ENCODE measurements at places on chromosomes 3 and 15.

DNA sequence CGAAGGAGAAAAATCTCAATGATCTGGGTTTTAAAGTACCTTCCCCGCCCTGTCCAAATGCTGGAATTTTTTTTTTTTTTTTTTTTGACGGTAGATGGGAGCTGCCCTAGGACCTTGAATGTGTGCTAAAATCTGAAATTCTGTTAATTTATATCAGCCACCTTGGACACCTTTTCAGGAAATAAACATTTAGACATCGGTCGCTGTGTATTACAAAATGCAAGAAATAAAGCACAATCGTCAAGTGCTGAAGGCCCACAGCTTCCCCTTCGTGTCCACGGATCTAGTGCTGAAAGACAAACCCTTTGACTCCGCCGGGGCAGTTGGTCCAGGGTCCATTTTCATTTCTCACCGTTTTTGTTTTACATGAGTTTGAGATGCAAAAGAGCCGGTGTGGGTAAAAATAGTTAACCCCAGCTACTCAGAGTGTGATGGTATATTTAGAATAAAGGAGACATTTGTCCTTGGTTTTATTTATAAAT is 90.2 kb upstream of the CHD2 start:
- no peak for DNase-seq

DNA sequence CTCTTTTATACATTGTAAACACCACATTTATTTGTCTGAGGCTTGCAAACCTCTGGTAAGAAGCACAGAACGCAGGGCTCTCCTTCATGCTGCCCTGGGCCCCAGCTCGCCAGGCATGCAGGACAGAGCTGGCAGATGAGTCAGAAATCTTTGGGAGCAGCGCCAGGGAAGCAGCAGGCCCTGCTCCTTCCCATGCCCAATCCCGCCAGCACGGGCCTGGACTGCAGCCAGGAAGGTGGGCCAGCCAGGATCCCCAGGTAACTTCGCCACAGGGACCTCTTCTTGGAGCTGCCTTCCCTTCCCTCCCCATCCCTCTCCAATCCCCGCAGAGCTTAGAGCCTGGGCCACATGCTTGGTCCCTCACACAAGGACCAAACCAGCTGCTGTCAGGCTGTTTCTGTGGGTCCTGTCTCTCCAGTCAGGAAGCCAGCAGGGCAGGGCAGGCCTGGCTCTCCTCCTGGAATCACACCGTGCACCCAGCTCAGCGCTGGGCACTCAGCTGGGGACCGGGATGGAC is 8.8 kb downstream of the STOML1 start:
- no peak for DNase-seq

- DNase-seq, result no peak
Measured at GRCh38 chr3:138497851-138498250, 63.4 kb downstream of the ESYT3 start.

DNA sequence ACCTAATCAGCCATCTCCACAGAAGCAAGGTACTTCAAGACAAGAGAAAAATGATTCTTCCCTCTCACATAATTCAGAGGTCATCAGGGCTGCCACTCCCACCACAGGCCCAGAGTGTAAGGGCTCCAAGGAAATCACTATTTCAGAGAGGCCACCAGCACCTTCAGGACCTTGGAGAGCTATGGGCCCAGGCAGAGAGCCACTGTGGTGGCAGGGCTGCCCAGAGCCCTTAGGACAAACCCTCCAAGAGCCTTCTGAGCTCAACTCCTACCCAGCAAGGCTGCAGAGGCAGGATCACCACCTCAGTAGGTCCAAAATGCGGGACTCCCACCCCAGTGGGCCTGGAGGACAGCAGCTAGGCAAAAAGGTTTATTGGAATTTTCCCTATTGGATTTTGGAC is 17.9 kb upstream of the FAN1 start:
- DNase-seq, result no peak

DNA sequence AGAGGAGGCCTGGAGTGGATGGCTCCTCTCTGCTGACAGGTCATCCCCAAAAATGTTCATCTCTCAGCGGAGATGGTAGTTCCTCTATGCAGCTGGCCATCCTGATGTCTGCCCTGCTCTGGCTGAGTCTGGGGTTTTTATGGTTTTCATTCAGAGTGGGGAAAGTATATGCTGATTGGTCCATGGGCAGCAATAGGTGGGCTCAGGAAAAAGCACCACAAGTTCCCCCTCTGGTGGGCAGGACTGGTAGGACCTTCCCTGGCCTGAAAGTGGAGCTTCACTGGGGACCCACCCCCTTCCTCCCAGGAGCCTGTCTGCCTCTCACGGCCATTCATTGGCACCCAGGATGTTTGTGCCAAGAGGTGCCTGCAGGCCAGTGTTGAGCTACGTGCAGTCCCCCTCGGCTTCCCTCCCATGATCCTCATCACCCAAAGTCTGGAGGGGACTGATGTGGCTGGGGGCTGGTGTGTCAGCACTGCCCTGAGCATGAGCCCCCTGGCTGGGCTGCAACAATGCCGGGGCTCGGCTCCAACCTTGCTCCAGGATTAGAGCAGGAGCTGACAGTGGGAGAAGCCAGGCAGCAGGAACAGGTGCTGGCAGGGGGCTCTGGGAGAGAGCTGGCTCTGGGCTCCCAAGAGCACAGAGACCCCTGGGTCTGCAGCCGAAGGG is 13.1 kb upstream of the BLOC1S6 start:
- DNase-seq, result peak; percentile 55

GRCh38 chr15:76376816-76377215 is 40.2 kb downstream of the ISL2 start:
- DNase-seq, result no peak

DNA sequence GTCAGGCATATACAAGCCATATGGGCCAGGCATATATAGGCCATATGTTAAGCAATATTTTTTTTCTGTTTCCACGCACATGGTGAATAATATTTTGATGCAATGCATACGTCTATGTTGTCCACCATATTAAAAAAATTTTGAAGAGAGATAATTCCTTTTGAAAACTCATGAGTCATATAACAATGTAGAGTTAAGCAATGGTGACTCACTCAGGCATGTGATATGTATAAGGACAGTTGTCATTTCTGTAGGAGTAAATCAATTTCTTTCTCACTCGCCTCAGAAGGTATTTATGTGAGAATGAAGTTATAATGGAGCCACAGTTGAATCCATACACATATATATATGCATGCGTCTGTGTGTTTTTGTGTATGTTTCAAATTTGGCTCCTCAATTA is 272.6 kb downstream of the EPHA3 start:
- DNase-seq, result no peak

DNA sequence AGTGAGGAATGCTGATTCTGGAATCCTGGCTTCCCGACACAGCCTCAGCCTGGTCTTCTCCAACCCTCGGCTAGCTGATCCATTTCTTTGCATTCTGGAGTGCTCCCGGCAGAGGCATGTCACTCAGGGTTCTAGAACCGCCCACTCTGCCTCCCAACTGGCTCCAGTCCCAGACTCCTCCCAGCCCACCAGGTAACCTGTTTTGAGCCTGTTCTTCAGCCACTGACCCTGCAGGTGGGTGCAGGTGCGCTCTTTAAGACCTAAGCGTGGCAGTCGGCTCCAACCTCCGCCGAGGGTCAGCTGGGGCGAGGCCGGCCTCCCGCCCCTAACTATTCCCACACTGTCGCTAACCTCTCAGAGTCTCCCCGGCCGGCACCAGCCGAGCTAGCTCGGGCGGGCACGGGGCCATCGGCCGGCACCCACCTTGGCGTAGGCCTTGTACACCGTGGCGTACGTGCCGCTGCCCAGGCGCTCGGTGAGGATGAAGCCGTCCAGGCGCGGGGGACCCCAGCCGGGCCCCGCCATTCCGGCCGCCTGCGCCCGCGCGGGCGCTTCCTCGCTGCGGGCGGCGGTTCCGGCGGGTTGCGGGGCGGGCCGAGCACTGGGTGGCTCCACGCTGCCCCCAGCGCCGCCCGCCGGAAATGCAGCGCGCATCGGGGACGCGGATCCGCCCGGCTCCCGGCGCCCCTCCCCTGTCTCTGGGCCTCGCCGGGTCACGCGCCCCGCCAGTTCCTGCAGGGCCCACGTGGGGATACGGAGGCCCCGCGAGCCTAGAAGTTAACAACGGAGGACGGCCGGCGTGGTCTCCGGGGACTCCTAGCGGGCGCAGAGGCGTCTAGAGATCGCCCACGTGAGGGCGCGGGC is at the start of gene ULK3:
ULK3 (minus strand) TSS at position 576 of the 864 bp plus-strand sequence; CDS start at position 525, 51 bp downstream.
- peak; percentile 97 for DNase-seq

DNA sequence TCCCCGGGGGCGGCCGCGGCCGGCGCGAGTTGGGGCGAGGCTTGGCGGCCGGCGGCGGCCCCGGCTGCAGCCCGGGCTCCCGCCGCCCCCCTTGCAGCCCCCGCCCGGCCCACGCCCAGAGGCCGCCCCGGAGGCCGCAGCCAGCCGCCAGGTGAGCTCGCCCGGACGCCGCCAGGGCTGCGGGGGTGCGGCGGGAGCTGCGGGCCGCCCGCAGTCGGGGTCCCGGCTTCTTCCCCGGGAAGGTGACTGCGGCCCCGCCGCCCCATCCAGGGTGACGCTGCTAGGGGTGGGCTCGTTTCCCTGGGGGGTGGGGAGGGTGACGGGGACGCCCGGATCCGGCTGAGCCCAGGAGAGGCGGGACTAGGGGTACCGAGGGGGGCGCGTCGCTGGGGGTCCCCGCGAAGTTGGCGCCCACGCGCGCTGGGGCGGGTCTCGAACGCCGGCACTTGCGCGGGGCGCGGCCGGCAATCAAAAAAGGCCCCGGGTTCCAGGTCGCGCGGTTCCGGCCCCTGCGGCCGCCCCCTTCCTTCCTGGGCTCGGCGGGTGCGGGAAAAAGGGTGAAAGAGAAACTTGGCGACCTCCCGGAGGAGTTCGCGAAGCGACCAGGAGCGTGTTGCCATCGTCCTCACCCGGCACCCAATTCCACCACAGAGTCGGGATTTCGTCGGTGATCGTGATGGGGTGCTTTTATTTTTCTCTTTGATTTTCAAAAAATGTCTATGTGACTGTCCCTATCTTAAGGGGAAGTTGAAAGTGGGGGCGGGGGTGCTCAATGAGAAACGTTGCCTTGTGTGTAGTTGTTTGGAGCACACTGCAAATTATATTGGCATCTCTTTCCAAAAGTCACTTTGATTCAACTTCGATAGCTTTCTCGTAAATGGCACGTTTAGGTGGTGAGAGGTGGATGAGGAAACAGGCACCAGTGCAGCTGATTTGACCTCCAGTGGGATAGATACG is 619 bp downstream of the ATXN7 start:
- DNase-seq, result peak; percentile 78

DNA sequence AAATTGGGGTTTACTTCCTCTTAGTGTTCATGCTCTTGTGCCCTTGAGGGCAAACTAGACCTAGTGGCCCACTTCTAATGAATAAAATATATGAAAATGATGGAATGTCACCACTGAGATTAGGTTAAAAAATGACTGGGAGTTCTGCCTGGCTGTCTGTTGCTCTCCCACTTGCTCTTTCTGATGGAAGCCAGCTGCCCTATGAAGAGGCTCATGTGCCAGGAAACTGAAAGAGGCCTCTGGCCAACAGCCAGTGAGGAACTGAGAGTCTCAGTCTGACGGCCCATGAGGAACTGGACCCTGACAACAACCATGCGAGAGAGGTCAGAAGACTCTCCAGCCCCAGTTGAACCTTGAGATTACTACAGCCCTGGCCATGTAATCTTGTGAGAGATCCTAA is 107.1 kb upstream of the FHIT start:
- DNase-seq, result no peak

DNA sequence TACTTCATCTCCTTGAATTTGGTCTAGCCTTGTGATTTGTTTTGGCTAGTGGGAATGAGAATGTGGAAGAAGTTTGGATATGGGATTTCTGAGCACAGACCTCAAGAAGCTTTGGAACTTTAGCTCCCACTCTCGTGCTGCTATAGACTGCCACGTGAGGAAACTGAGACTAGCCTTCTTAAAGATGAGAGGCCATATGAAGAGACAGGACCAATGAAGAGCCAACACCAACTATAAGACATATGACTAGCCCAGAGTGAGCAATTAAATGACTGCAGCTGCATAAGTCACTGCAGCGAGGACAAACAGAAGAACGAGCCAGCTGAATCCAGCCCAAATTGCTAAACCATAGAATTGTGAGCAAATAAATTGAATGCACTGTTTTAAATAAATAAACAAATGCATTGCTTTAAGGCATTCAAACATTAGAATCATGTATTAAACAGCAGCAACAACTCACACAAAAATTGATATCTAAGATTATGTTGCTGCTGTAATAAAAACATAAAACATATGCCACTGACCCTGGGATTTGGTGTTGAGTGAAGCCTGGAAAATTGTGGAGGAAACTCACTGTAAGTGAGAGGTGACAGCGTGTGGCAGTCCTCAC is 15.7 kb upstream of the CNTN4 start:
- DNase-seq, result no peak

DNA sequence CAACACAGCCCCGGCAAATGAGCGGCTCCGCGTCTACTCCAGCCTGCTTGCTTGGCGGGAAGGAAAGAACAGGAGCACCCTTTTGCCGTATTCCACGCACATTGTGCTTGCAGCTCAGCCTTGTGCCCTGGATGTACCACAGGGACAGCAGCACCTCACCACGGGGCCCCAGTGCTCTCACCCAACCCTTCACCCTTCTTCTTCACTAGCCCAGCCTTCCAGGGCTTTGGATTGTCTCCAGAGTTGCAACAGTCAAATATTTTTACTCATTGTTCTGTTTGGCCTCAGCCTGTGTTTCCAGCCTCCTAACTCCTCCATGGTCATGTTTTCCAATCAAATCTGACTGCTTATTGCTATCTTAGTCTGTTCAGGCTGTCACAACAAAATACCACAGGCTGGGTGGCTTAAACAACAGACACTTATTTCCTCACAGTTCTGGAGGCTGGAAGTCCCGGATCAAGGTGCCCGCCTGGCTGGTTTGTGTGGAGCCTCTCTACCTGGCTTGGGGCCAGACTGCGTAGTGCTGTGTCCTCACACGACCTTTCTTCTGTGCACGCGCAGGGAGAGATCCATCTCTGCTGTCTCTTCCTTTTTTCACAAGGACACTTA is 79.2 kb upstream of the ABHD17C start:
- no peak for DNase-seq

DNA sequence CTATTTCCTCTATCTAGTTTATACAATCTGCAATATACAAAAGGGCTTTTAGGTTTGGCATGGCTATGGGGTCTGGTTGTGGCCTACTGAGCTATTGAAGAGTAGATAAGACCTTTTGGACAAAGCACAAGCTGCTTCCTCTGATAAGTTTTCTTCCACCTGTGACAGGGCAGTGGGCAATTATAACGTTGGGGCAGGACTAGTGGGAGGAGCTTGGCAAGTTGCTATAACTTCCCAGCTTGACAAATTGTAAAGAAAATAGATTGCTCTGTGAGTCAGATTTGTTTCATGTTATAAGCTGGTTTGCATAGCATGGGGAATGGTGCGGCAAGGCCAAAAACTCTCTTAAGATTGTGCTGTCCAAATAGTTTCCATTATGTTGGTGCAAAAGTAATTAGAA is 64.9 kb downstream of the SLC7A14 start:
- no peak for DNase-seq

- DNase-seq, result no peak
Measured at GRCh38 chr3:178289544-178290160, 246.6 kb upstream of the KCNMB2 start.
